ENCODE measurements at places on chromosomes 1 and 21.

DNA sequence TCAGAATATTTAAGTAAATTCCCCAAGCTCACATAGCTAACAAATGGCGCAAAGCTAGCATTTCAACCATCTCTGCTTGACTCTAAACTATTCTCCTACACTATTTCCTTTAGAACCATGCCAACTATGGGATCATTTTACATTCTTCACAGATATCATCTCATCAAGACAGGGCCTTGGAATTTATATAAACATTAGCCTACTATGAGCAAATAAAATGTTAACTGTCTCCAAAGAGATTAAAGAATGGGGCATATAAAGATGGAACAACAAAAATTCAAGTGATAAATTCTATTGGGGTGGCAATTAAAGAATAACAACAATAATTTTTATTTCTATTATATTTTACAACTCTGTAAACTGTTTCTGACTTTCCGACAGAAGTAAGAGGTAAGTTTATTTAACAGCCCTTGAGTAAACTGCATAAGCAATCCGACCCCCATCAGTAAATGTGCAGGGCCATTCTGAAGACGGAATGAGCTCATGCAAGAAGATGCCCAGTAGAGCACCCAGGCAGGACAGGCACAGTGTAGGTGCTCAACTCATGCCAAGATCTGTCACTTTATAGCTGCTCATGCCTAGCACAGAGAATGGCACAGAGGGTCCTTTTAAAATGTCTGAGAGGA is 261.9 kb downstream of the VAV3 start:
- DNase-seq, result no peak

DNA sequence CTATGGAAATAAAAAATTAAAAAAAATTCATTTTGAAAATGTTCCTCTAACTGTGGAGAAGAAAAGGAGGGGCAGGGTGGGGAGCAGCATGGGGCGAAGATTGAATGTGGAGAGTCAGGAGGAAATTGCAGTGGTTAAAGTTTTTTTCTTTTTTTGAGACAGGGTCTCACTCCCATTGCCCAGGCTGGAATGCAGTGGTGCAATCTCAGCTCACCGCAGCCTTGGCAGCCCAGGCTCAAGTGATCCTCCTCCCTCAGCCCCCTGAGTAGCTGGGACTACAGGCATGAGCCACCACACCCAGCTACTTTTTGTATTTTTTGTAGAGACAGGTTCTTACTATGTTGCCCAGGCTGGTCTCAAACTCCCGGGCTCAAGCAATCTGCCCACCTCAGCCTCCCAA is 67.6 kb downstream of the ADSS2 start:
- DNase-seq, result no peak

DNA sequence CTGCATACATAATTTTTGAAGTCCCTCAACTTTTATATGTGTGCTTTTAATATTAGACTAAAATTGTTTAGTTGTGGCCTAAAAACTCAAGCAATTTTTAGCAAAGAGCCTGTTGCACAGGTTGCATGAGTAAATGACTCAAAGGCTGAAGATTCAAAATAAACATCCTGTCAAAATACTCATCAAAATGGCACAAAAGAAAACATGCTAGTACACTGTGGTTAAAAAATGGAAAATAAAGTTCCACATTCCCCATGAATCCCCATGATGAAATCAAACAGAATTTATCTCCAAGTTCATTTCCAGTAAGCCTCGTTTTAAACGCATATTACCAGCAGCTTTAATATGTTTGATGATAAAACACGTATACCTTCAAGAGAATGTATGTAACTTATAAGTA is 230.1 kb upstream of the MAP1LC3C start:
- DNase-seq, result no peak

DNA sequence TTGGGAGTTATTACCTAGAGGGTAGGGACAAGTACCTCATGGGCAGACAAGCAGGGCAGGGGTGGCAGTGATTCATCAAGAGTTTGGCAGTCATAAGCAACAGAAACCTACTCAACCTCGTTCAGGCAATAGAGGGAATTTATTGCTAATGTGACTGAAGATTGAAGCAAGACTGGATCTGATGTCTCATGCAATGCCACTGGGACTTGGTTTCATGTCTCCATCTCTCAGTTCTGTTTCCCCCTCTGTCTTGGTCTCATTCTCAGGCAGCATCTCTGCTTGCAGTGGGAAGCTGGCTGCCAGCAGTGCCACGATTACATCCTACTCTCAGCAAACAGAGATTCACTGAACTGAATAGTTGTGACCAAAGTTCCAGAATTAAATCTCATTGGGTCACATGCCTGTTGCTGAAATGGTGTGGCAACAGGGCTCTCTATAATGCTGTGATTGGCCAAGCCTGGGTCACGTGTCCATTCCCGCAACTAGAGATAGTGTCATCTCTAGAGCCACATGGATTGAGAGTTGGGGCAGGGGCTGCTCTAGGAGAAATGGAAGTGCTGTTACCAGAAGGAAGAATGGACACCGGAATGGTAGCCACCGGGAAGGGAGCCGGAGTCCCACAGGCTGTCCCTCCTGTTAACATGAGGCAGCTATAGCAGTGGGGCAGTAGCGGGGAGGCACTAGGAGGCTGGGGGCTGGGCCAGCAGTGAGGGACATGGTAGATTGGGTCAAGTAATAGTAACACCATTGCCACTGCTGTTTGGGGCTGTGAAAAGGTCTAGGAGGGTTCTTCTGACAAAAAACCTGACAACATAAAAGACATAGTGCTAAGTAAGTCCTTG is 3.9 kb upstream of the CDC42 start:
- DNase-seq, result no peak

- DNase-seq, result no peak
Measured at GRCh38 chr1:231616667-231617066, 9.9 kb upstream of the DISC1 start.

DNA sequence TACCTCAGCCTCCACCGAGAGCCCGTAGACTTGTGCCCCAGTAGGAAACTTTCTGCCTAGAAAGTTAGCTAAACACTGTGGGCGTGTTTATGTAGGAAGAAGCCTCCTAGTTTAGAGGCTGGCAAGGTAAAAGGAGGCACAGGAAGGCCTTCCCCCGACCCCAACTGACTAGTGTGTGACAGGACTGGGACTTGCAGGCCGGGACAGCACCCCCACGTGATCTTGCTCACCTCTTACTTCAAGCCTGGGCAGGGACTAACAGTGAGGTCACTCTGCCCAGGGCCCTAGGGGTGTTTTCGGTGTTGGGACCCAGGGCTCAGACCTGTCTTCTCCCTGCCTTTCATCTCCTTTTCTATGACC is 392 bp upstream of the TAGLN2 start:
- no peak for DNase-seq

GRCh38 chr1:49225464-49225863 is 448.8 kb upstream of the BEND5 start:
- DNase-seq, result no peak

DNA sequence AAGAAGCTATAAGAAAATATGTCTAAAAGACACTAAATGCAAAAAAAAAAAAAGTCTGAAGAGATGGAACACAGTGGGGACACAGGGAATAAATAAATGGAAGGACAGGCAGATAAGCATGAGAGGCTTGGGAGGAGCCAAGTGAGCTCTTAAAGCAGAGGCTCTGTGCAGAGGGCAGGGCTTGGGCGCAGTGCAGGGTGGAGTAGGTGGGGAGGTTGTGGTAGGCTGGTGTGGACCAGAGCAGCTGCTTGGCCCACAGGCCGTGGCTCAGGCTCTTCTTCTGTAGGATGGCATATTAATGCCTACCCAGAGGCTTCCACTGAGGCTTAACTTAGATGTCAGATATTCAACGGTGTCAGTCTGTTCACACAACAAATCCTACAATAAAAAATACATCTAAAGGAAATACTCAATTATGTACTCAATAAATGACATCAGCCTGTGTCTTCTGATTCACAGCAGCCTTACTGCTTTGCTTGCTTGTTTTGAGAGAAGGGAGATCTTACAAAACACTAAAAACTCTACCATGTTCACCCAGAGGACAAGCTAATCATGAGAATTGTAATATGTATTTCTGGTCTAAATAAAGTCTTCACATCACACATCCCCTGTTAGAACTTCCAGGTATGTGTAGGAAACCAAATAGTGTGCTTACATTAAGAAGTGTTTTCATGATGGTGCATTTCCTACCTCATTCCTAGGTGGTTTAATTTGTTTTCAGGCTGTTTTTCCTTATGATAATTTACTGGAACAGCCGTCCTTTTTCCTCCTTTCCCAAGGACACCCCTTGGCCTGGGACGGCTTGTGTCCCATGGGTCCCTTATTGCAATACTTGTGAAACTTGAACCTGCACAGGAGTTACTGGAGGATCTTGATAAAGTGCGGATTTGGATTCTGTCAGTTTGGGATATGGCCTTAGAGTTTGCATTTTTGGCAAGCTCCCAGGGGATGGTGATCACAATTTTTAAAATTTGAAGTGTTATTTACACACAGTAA is 24.9 kb downstream of the DIP2A start:
- no peak for DNase-seq

DNA sequence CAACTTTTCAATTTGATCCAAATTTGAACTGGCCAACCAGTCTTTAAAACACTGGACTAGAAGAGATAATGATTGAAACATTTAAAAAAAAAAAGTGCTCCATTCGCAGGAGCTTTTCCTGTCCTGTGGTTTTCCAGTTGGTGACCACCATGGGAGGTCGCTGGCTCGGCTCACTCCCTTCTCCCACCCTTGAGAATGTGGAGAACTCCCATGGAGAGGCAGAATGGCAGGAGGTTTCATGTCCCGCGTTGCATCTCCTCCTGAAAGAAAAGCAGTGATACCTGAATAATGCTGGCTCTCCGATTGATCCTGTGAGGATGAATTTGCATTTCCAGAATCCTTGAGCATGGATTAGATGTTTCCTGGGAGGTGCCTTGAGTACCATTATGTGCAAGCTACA is 16.5 kb upstream of the MPZL1 start:
- no peak for DNase-seq

DNA sequence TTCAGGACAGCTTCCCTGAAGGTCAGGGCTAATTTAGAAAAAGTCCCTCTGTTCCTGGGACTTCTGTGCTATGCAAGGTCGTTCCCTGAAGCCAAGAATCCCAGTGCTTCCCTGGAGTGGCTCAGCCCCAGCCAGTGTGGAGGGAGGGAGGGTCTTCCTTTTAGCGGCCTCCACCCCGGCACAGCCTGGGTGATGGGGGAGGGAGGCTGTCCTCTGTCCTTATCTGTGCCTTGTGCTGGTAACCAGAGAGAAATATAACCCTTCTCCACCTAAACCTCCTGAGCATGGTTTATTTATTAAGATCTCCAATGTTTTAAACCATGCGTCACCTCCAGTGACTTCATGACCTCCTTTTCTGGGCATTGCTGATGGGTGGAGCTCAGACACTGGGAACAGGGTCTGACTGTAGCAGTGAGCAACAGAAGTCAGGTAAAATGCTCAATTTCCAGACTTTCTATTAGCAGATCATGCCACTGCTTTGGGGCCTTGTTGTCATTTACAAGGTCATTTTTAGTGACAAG is 157.1 kb downstream of the DSCAM start:
- no peak for DNase-seq

DNA sequence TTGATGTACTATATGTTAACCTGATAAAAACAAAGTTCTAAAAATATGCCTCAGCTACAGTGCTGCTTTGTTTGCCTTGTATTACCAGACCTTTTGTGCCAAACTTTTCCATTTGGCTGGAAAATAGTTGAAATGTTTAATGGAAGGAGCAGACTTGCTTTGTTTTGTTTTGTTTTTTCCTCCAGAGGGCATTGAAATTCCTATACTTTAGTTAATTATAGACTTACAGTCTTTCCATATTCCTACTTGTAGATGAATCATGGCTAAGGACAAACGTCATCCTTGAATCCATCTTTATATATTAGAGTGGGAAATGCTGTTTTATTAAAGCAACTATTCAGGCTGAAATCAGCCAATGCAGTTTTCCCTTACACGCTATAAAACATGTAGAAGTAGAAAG is 6.7 kb downstream of the CAP1 start:
- no peak for DNase-seq

GRCh38 chr1:180083164-180083563 is 71.5 kb upstream of the QSOX1 start:
- DNase-seq, result no peak

DNA sequence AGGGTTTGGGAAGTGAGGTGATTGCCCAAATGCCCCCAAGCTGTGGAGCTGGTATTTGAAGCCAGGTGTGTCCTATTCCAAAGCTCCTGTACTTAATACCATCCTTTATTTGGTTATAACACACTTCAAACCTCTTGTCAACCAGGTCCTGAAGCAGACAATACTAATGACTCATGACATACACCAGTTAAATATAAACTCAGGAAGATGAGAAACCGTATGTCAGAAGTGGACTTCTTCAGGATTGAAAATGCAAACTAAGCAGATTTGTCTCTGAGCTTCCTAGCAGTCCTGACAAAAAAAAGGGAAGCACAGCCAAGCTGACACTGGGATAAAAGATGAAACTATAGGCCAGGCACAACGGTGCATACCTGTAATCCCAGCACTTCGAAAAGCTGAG is 70.6 kb downstream of the ALPL start:
- no peak for DNase-seq

DNA sequence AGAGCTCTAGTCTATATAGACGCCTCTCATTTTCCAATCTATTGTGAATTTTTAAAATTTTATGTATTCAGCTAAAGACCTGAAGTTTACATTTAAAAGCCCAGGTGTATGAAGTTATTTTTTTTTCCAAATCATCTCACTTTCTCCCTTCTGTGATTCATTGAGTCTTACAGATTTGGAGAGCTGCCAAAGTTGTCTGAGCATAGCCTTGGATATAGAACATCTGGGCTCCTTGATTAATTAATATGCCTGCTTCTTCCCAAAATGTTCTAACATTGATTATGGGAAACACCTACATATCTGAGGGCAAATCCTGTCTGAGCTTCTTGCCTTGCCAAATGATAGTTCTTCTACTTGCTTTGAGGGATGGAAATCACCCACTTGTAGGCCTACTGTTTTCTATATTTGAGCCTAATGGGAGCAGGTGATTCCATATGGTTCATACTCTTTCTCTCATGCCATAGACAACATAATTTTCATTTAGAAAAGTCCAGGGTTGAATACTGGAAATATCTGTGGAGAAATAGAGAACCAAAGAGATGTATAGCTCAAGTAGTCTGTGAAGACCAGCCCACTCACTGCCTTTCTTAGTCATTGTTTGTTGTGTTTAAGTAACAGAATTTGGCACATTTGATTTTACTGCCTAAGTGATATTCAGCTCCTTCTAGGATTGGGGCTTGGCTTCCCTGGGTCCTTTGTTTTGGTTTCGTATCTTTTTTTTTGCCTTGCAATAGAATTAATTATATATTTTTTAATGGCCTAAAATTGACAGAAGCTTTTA is 46.2 kb downstream of the MACF1 start:
- DNase-seq, result no peak

DNA sequence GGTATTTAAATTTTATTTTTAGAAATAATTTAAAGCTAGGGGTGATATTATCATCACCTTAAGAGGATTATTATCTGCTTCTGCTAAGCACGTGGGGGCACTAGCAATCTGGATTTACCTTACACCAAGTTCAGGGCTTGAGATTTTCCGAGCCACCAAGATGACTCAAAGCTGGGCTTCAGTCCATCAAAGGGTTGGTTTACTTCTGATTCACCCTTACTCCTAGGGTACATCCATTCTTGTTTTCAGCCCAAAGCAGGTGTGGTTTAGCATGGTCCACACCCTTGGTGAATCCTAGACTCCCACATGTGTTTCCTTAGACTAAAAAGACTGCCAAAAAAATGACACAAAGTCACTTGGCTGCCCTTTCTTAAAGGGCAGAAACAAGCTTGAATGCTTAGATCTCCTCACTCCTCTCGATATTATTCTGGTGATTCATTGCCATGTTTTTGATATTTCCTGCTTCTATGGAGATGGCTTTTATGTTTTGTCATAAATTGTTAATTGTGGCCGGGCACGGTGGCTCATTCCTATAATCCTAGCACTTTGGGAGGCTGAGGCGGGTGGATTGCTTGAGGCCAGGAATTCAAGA is 9.8 kb upstream of the PRSS38 start:
- DNase-seq, result no peak

- DNase-seq, result no peak
Measured at GRCh38 chr1:6268415-6268814, 7.5 kb upstream of the GPR153 start.

Measured in stimulated activated CD8-positive, alpha-beta memory T cell treated with anti-CD3 and anti-CD28 coated beads, Interleukin-2, amount 100 ng/mL, for 1 hour (primary cell).